Mucosa of descending colon (tissue), 3 donors: ENCODE measurements at places on chromosomes 4 and X. TPM values are rescaled to one million over a fixed set of nuclear protein-coding genes. Genes with fewer than 3 reads are reported as not detected.
A peak's percentile ranks its signal among the peaks of the same experiment; 100 is the strongest.

GRCh38 chr4:22301253-22301652 lies 214.6 kb downstream of the ADGRA3 start:
- no peak for DNase-seq

DNA sequence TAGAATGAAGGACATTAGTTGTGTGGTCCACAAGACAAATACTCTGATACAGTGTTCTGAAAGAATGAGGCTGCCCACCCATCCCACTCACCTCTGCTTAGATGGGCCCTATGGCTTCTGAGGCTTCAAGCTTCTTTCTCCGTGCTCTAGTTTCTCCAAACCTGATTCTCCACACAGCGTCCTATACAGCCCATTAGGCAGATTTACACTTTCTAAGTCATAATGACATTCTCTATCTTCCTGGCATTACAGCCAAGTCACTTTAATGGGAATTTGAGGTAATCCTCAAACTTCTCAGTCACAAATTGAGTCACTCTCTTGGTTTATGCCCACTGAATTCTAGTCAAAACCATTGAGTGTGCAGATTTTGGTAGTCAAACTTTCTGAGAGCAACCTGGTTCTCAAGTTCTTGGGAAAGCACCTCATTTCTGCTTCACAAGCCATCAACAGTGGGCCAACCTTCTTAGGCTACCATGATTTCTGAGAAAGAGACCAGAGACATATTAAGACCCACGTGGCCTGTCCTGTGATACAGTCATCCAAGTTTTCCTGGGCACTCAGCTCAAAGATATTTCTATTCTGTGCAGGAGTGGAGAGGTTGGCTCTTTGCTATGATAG lies 6.2 kb upstream of the SETD7 start:
- DNase-seq: no peak

DNA sequence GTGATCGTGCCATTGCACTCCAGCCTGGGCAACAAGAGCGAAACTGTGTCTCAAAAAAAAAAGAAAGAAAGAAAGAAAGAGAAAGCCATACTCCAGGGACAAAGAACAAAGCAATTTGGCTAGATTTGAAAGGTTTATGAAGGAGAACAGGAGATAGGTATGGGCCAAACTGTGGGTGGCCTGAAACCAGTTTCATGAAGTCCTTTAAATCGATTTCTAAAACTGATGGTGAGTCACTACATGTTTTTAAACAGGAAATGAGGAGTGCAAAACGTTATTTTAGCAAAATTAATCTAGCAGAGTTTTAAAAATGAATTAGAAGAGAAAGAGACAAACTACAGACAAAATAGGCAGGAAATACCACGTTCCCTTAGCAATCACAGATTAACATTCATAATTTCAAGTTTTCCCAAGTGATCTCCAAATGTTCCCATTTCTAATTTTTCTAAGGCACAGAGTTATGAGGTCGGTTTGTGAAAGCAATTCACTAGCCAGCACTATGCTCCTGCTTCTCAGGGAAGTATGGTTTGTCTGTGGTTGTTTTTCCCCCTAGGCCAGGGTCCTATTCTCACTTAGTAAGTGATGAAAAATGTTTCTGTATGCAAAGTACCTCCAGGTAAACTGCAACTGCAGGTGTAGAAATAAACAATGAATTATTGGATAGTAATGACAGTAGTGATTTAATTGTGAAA lies 190.6 kb downstream of the PPP3CA start:
- no peak for DNase-seq

DNA sequence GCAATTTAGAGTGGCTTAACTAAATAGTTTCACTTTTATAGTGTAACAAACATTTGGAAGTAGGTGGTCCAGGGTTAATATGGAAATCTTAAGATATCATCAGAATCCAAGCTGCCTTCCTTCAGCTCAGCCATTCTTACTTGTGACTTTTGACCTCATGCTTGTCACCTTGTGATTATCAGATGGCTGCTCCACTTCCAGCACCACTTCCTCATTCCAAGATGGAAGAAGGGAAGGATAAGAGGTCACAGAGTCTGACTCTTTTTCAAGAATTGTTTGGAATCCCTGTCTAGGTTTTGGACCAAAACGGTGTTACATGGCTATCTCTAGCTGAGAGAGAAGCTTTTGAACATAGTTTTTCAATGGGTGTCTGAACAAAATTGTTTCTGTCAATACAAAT lies 39.9 kb downstream of the MTTP start:
- DNase-seq: no peak

DNA sequence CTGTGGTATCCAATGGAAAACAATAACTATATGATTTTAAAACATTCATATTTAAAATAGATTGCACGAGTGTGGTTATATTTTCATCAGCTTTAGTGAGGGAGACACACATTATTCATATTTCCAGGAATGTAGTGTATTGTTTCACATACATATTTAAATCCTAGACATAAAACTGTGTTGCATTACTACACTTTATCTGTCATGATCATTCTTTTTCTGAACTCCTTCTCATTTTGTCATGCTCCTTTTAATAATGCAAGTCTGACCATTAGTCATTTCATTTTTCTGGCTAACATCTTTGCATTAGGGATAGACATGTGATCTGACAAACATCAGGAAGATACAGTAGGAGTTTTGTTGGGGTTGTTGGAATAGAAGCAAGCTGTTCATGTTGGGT lies 1382.7 kb downstream of the PCDH7 start:
- no peak for DNase-seq

DNA sequence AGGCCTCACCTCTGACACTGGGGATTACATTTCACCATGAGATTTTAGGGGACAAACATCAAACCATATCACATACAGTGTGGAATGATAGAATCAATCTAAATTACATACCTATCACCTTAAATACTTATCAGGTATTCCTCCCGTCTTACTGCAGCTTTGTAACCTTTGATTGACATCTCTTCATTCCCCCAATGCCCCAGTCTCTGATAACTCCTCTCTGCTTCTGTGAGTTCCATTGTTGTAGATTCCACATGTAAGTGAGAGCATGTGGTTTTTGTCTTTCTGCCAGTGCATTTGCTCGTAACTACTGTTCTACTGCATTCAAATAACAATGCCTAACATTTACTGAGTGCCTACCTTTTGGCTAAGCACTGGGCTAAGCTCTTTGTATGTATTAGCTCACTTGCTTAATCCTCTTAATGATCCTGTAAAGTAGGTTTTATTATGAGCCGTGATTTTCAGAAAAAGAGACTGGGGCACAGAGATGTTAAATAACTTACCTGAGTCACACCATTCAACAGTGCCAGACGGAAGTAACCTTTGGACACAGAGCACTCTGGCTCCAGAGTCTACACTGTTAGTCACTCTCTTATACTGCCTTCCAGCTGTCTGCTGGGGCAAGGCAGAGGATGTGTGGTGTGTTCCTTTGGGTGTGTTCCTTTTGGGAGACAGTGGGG lies 63.7 kb upstream of the ESX1 start:
- peak; percentile 39 for DNase-seq

DNA sequence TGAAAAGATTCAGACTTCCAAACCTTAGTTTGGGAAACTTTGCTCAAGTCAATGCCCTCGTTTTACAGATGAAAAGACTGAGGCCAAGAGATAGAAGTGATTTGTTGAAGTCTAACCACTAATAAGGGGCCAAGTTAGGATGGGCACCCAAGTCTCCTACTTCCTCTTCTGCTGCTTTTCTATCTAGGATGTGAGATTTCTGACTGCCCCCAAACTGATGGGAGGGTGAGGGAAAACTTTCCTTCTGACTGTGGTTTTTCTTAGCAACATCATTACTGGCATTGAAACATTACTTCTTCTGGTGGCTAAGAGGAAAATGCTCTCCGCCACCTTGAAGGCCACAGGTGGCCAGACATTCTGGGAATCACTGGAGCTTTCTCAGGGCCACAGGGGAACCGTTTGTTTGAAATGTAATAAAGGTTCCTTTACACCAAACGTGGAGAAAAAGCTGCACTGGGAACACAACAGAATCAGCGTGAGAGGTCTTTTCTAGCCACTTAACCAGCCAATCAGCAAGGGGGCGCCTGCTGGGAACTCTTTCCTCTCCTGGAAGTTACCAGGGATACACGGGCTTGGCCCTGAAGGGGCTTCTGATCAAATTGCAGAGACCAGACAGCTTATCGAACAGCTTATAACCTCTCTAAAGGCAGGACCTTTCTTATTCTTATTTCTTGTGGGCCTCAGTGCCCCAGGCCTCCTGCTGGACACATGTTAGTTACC lies 115.9 kb upstream of the TEX13D start:
- no peak for DNase-seq

- no peak for DNase-seq
Observed at GRCh38 chrX:16931371-16931770, 15.1 kb upstream of the REPS2 start.

Gene IL15
- total RNA-seq: 7.2 TPM

Gene CCDC149
- total RNA-seq: 14.1 TPM

Gene KLHL15
- total RNA-seq: 9.7 TPM

Gene OTC
- total RNA-seq: 6.3 TPM

Gene CLDN2
- 0.70 TPM for total RNA-seq

Gene CAPN6
- 4.9 TPM for total RNA-seq
